ENCODE measurements at places on chromosomes 3 and 15.

DNA sequence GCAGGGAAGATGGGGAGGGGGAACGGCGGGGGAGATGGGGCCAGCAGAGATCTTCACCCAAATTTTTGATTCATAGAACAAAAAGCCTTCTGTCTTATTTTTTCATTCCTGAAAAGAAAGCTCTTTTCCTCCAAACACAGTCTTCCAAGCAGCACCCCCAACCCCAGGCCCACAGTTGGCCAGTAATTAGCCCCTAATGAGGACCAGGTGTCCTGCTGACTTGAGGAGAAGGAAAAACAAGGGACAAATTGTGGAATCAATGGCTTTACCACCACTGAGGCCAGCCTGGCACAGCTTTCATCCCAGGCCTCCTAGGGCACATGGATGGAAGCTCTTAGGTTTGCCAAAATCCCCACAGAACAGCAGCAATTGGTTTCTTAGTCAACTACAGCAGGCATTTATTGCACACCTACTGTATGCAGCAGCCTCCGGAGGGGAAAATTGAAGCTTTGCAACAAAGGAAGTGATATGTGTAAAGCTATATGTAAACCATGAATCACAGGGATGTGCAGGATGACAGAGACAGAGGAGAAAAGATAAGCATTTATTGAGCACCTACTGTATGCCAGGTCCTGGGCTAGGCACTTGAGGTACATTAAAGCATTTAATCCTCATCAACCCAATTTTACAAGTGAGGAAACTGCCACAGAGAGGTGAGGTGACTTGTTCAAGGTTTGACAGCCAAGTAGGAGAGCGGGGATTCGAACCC lies 199.5 kb downstream of the TBC1D2B start:
- no peak for DNase-seq

DNA sequence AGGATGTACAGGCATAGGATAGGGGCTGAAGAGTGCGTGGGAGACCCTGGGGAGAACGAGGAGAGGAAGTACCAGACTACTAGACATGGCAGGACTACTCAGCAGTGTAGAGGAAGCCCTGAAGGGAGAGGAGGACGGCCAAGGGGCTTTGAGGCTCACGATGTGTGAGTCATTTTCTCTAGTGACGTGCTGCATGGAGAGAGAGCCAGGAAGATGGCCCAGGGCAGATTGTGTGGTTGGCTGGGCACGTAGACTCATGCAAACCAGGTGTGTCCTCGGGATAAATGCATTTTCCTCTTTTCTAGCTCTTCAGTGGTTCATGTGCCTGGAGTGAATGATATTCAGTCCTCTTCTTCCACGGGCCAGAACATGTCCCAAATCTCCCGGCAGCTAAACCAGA lies 115.0 kb upstream of the ABHD17C start:
- DNase-seq, result no peak

DNA sequence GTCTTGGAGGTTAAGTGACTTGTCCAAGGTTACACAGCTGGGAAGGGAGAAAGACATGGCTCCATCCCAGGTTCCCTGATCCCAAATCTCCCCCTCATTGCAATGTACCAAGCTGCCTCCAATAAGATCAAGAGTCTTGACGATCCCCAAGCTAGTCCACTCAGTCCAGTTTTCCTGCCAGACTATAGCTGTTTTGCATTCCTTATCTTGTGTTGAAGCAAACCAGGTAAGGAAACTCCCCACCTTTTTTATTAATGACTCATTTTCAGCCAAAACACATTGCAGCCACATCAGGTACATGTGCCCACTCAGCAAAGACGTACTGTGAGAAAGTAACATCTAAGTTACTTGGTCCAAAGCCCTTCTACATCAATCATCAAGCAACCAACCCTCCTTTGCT lies 41.9 kb downstream of the LIPC start:
- no peak for DNase-seq

GRCh38 chr3:25582242-25582641 lies 82.5 kb downstream of the TOP2B start:
- no peak for DNase-seq

- no peak for DNase-seq
Observed at GRCh38 chr15:39061952-39062464, 497.4 kb upstream of the RASGRP1 start.

- DNase-seq, result no peak
Observed at GRCh38 chr3:131728898-131729642, 226.3 kb upstream of the MRPL3 start.

DNA sequence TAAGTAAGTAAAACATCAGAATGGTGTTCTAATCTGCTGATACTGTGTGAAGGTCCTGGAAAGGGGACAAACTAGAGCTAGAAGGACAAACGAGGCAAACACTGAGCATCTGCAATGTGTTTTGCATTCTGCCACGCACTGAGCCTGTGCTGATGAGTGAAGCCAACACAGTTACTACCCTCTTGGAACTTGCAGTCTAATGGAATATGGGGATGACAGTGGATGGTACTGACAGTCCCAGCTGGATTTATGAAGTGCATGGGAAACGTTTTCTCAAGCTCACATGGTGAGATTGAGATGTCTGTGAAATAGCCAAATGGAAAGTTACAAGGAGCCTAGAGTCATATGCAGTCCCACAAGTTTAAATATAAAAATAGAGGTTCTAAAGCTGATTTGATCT lies 86.6 kb downstream of the FOXB1 start:
- DNase-seq, result no peak

DNA sequence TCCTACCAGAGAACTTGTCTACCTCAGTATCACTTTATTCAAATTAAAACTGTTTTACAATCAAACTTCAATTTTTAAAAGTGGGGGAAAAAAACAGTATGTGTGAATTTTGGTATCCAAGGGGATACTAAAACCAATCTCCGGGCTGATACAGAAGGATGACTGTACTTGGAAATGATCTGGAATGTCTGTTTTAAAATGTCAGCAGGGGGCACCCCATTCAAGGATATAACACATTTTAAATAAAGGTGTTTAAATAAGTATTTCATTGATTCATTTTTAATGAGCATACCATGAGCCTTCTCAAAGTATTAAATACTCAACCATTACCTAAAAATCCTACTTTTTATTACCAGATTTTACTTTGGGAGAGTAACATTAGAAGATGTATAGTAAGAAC lies 67.9 kb downstream of the ULK4 start:
- no peak for DNase-seq

GRCh38 chr3:23751212-23751723 lies 54.5 kb upstream of the UBE2E1 start:
- no peak for DNase-seq

- DNase-seq, result no peak
Observed at GRCh38 chr3:170802164-170803151, 67.5 kb downstream of the RPL22L1 start.

Data from effector memory CD4-positive, alpha-beta T cell (primary cell).